Right lobe of liver (tissue), 6 donors: ENCODE measurements at places on chromosomes 2 and 18. TPM values are rescaled to one million over a fixed set of nuclear protein-coding genes. Genes with fewer than 3 reads are reported as not detected.

DNA sequence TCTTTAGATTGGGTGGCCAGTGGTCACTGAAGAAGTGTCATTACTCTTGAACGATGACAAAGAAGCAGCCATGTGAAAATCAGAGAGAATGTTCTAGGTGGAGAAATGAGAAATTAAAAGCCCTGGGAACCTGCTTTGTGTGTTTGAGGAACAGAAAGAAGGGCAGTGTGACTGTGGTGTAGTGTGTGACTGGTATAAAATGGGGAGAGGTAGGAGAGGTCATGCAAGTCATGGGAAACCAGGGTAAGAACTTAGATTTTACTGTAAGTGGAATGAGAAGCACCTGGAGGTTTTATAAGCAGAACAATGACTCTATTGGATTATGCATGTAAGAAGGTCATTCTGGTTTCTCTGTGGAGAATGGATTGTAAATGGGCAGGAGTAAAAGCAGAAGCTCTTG, 12.2 kb downstream of the ICOS start:
- no peak for DNase-seq

GRCh38 chr2:9984871-9985480, 33.5 kb downstream of the GRHL1 start:
- no peak for DNase-seq

The GALNT13 gene
- not detected for total RNA-seq

DNA sequence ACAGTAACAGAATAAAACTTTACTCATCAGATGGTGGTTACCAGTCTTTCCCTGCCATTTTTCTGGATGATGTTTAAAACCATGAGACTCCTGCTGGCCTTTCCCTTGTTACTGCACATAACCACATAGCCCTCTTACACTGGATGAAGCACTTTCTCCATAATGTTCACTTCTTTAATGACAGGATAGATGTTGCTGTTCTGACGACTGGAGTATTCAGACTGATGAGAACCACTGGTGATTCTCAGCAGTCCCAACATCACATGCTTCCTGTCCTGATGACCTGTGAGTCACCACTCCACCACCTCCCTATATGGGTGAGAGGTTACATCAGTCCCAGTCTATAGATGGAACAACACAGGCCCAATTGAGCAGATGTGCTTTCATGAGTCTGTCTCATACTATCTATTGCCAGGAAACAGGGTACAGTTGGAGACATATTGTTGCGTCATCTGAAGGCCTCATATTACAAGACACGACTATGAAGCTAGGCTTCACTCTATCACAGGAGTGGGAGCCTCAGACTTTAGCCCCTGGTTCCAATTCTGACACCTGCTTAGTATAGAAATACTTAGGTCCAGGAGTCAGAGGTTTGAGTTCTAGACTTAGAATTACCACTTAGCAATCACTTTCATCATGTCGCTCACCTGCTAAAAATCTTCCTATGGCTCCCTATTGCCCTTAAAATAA, 145.7 kb upstream of the KLF7 start:
- DNase-seq, result no peak

The IL36G gene
- total RNA-seq, result not detected

GRCh38 chr2:86027922-86028765, 77.5 kb downstream of the POLR1A start:
- DNase-seq, result no peak

DNA sequence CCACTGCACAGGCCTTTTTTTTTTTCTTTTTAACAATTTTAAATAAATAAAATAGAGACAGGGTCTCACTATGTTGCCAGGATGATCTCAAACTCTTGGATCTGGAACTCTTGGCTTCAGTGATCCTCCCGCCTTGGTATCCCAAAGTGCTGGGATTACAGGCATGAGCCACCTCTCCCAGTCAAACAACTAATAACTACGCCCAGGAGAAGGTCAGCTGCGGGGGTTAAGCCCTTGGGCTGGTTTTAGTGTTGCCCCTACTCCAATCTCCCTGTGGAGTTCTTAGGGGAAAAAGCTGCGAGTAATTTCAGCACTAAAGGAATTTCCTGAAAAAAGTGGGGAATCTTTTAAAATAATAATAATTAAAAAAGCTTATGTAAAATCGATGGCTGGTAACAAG, 96.4 kb upstream of the XPO1 start:
- no peak for DNase-seq

- DNase-seq, result no peak
Observed at GRCh38 chr2:196498962-196499361, 140.6 kb upstream of the CCDC150 start.

- DNase-seq, result no peak
Observed at GRCh38 chr2:2646433-2647051, 315.5 kb upstream of the MYT1L start.

DNA sequence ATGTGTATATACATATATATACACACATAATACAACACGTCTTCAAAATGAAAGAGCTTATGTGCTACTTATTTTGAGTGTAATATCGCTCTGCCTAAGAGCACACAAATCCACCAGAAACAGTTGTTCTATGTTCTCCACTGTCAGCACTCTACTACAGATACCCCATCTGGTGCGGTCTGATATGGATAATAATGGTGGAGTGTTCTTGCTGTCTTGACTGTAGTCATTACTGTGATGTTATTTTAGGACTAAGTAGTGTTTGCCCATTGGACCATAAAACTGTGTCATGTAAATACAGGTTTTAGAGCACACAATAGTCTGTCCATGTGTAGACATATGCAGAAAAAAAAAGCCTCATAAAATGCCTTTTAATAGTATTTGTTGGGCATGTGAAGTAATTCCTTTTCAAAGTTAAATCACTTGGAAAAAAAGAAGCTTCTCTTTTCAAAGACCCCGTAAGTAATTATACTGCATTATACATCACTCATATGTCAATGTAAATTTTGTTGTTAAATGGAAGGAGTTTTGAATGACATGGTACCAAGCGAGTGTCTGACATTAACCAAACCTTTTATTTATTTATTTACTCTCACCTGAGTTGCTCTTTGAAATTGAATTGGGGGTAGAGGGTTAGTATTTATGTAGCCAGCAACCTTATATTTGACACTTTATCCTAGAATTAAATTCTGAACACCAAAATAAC, 1249.2 kb upstream of the ZEB2 start:
- no peak for DNase-seq

GRCh38 chr2:23918837-23919489, 8.0 kb downstream of the ATAD2B start:
- DNase-seq, result no peak

GRCh38 chr18:23359421-23359820, 93.7 kb upstream of the RIOK3 start:
- DNase-seq, result no peak

The CRYGC gene
- not detected for total RNA-seq

- no peak for DNase-seq
Observed at GRCh38 chr2:95401480-95401879, 1.0 kb upstream of the FAHD2A start.

GRCh38 chr2:96336873-96337272, 1.3 kb downstream of the NCAPH start:
- no peak for DNase-seq

DNA sequence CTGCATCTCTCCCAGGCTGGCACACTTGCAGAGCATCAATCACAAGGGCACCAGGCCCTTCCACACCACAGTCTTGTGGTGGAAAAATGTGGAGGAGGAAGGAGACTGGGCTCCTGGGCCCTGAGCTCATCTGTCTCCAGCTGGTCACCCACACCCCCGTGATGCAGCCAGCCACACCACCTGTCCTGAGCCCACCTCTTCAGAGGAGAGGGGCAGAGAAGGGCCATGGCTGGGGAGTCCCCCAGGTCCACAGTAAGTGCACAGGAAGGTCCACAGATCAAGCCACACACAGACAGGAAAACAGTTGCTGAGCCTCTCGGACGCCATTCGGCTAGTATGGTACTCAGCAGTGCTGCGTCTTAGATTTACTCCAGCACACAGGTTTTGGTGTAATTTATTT, 203.5 kb upstream of the SALL3 start:
- DNase-seq, result peak; percentile 30

The ARHGEF4 gene
- total RNA-seq, result 0.49 TPM

DNA sequence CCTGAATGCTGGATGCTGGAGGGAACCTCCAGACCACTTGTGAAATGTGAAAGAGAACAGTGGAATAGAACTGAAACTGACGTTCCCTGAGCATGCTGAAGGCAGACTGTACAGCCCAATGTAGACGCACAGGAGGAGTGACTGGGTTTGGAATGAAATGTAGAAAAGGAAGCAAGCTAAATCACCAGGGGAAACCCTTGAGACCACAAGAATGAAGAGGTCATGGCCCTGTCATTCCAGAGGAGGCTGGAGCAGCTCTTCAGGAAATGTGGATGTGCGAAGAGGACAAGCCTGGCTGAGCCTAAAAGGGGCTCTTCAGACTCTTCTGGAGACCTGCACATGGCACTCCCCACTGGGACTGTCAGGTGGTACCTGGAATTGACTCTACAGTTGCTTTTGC, 118.5 kb upstream of the ALPP start:
- no peak for DNase-seq
